Esophagus squamous epithelium (tissue), 5 donors: ENCODE measurements at places on chromosomes 2 and 18. TPM values are rescaled to one million over a fixed set of nuclear protein-coding genes. Genes with fewer than 3 reads are reported as not detected.

Gene CFAP221
- 0.38 TPM for total RNA-seq

Gene CYBRD1
- 5.7 TPM for total RNA-seq

Gene STRN
- 38.4 TPM for total RNA-seq

Gene HOXD4
- not detected for total RNA-seq

Gene PRSS56
- total RNA-seq: not detected

Gene TXNDC2
- total RNA-seq: 0.09 TPM

Gene TUBA3E
- not detected for total RNA-seq

DNA sequence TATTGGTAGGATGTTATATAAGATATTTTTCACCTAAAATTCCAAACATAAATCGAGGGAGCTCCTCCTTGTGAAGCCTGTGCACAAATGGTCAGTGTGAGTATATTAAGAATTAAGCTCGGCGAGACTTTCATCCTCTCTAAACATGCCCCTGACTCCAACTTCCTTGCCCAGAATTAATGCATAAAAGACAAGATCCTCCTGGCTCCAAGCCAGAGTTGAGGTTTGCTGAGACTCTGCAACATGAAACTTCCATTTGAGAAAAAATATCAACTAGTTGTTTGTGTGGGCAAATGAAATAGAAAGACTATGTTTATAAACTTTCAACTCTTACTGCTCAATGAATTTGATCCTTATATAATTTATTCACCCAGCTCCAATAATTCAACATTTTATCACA is 68.1 kb downstream of the CCDC178 start:
- no peaks in the 10 kb centered on the region for H3K27me3 ChIP-seq
- no peak overlapping the region for H3K27ac ChIP-seq
- no peaks in the 10 kb centered on the region for H3K4me1 ChIP-seq

GRCh38 chr2:74618410-74619083 is 29.6 kb downstream of the M1AP start:
- H3K27me3 ChIP-seq: no peaks in the 10 kb centered on the region
- H3K36me3 ChIP-seq: no peaks in the 10 kb centered on the region
- no peaks in the 10 kb centered on the region for H3K4me1 ChIP-seq
- no peak overlapping the region for H3K27ac ChIP-seq

DNA sequence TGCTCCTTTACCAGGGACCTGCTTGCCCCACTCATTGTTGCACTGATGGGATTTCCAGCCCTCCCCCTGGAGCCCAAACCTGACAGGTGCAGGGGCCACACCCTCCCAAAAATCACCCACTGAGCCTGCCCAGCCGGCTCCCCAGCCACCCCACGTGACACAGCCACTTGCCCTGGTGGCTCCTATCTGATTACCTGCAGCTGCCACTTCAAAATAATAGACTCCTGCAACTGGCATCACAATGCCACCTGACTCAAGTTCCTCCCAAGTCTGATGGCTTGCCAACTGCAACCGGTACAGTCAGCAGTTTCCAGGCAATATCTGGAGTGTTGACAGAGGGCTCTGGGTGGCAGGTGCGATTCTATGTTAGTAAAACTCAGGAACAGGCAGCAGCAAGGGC is 66.2 kb downstream of the CRACDL start:
- peak overlapping the region; percentile 87 for H3K27ac ChIP-seq
- no peaks in the 10 kb centered on the region for H3K27me3 ChIP-seq
- no peak for DNase-seq
- H3K4me1 ChIP-seq: peaks cover 77% of the 10 kb centered on the region
- no peaks in the 10 kb centered on the region for H3K36me3 ChIP-seq

GRCh38 chr2:198471291-198471690 is 666.9 kb downstream of the PLCL1 start:
- no peak overlapping the region for H3K27ac ChIP-seq
- no peaks in the 10 kb centered on the region for H3K27me3 ChIP-seq
- no peak for DNase-seq
- H3K36me3 ChIP-seq: no peaks in the 10 kb centered on the region

DNA sequence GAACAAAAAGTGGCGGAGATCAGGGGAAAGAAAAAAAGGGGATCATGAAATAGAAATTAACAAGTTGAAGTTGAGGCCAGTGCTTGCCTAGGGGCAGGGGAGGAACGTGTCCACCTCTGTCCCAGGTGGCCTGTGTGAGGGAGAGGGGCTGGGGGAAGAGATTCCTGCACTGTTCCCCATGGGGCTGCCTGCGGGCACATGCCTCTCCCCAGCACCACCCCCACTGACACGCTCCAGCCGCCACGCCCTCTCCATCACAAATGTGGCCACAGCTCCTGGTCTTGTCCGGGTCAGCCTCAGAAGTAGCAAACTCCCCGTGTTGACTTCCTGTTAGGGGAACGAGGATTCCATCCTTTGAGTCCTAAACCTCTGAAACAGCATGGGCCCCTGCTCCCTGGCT is 161.2 kb downstream of the GLI2 start:
- no peak overlapping the region for H3K27ac ChIP-seq
- no peak overlapping the region for H3K4me3 ChIP-seq
- DNase-seq: no peak
- peaks cover 19% of the 10 kb centered on the region for H3K27me3 ChIP-seq

- H3K36me3 ChIP-seq: no peaks in the 10 kb centered on the region
- DNase-seq: no peak
- H3K4me3 ChIP-seq: no peak overlapping the region
- no peak overlapping the region for H3K27ac ChIP-seq
- peaks cover 20% of the 10 kb centered on the region for H3K4me1 ChIP-seq
- H3K27me3 ChIP-seq: no peaks in the 10 kb centered on the region
Measured at GRCh38 chr18:56570978-56571377, 67.4 kb downstream of the TXNL1 start.

DNA sequence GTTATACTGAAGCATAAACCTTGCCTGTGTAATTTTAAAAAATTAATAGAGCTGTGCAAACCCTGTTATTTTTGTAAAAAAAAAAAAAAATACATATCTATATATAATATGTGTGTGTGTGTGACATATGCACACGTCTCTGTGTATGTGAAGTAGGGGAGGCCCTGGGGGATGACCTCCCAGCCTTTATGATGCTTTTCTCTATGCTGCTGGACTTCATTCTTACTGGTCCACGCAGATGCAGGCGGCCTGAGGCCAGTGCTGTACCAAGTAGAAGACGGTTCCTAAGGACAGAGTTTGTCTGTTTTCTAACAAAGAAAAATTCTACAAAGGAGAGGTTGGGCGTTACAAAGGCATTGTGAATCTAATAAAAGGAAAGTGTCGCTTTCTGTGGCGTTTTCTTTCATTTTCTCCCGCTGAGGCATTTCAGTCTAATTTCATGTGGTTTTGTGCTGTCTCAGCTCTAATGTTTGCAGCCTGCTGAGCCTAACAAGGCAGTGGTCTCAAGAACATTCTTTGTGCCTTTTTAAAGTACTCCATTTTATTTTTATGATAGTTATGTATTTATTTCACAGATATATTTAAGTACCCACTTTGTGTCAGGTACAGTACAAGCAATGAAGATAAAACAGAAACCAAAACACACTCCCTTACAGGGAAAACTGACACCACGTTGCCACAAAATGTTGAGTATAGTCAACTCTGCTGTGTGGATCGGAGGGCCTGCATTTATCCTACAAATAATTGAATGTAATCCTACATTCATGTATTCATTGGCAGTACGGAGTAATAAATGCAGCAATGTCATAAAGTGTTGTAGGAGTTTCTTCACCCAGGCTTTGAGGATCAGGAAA is 118.0 kb downstream of the RAB3GAP1 start:
- H3K4me3 ChIP-seq: no peak overlapping the region
- H3K27ac ChIP-seq: no peak overlapping the region
- H3K4me1 ChIP-seq: no peaks in the 10 kb centered on the region
- DNase-seq: no peak

GRCh38 chr18:37787452-37787851 is 221.9 kb upstream of the CELF4 start:
- no peak overlapping the region for H3K4me3 ChIP-seq
- no peak overlapping the region for H3K27ac ChIP-seq
- no peaks in the 10 kb centered on the region for H3K4me1 ChIP-seq
- H3K27me3 ChIP-seq: no peaks in the 10 kb centered on the region
- no peak for DNase-seq

DNA sequence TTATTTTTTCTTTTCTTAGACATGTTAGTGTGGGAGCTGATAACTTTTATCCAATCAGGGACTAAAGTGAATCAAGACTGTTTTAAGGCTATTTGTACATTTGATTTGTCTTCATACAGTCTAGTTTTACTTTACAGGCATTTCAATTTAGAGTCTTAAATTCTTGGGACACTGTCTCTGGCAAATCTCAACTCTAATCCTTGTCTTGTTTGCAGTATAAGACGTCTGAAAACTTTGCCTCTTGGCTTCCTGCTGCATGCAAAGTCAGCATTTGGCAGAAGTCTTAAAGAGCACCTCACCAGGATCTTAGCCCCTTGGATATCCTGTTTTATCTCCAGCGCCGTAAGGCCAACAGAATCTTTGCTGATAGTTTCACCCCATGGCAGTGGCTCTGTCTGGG is 30.3 kb downstream of the SPOPL start:
- H3K27me3 ChIP-seq: no peaks in the 10 kb centered on the region
- H3K36me3 ChIP-seq: no peaks in the 10 kb centered on the region
- DNase-seq: no peak
- H3K27ac ChIP-seq: no peak overlapping the region
- no peak overlapping the region for H3K4me3 ChIP-seq
- peaks cover 2% of the 10 kb centered on the region for H3K4me1 ChIP-seq

DNA sequence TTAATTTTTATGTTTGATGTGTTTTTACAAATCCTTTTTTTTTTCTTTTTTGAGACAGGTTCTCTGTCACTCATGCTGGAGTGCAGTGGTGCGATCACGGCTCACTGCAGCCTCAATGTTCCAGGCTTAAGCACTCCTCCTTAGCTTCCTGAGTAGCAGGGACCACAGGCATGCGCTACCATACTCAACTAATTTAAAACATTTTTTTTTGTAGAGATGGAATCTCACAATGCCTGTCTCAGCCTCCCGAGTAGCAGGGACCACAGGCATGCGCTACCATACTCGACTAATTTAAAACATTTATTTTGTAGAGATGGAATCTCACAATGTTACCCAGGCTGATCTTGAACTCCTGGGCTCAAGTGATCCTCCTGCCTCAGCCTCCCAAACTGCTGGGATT is 3.2 kb downstream of the NOTO start:
- no peaks in the 10 kb centered on the region for H3K36me3 ChIP-seq
- H3K27ac ChIP-seq: no peak overlapping the region
- DNase-seq: no peak
- H3K4me1 ChIP-seq: peaks cover 10% of the 10 kb centered on the region

DNA sequence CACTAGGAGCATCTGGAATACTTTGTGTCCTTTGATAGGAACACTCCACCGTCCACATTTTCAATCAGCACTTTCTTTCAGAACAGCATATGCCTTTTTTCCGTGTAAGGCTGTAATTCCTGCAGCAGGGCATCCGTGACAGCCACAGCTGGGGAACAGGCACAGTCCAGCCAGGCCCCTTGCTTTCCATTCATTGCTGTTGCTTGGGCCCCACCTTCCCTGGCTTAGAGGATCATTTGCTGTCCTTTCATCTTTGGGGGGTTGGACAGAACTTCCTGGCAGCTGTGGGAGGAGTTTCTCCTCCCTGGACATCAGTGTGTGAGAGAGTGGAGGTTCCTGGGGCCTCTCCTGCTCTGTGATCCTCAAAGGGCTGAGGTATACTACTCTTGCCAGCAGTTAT is 49.7 kb upstream of the ITM2C start:
- no peak overlapping the region for H3K4me3 ChIP-seq
- no peak overlapping the region for H3K27ac ChIP-seq
- H3K36me3 ChIP-seq: no peaks in the 10 kb centered on the region
- H3K4me1 ChIP-seq: no peaks in the 10 kb centered on the region

- peak overlapping the region; percentile 93 for H3K27ac ChIP-seq
- peaks cover 37% of the 10 kb centered on the region for H3K4me1 ChIP-seq
- H3K36me3 ChIP-seq: no peaks in the 10 kb centered on the region
- peak overlapping the region; percentile 77 for H3K4me3 ChIP-seq
Measured at GRCh38 chr2:47782381-47782670, 619 bp upstream of the MSH6 start.

DNA sequence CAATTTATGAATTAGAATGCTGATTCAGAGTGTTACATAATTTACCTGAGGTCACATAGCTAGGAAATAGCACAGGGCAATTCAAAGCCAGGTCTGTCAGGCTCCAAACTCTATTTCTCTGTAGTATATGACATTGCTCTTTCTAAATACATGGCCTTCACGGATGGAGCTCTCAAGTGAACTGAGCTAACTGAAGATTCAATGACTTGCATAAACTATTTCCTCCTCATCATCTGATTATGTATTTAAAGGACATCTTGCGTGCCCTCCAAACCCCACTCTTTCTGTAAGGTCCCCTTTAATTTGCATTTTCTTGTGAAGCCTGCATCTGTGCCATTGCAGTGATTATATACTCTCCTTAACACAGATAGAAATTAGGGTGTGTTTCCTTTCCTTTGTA is 537.4 kb upstream of the VRK2 start:
- no peaks in the 10 kb centered on the region for H3K27me3 ChIP-seq
- H3K4me3 ChIP-seq: no peak overlapping the region
- no peaks in the 10 kb centered on the region for H3K4me1 ChIP-seq
- no peak overlapping the region for H3K27ac ChIP-seq

DNA sequence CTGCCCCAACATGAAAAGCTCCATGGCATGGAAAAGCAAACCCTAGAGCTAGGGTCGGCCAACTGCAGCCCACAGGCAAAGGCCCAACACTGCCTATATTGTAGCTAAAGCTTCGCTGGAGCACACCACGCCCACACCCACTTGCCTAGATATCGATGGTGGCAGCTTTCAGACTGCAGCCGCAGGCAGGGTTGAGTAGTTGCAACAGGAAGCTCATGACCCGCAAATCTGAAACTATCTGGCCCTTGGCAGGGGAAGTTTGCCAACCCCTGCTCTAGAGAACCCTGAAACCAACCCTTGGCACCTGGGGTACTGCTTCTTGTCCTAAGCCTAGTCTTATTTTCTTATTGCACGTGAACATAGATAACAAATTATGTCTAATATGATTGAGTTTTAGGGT is 250.0 kb downstream of the SOX11 start:
- no peak overlapping the region for H3K27ac ChIP-seq
- no peaks in the 10 kb centered on the region for H3K36me3 ChIP-seq
- no peaks in the 10 kb centered on the region for H3K4me1 ChIP-seq
- no peaks in the 10 kb centered on the region for H3K27me3 ChIP-seq

DNA sequence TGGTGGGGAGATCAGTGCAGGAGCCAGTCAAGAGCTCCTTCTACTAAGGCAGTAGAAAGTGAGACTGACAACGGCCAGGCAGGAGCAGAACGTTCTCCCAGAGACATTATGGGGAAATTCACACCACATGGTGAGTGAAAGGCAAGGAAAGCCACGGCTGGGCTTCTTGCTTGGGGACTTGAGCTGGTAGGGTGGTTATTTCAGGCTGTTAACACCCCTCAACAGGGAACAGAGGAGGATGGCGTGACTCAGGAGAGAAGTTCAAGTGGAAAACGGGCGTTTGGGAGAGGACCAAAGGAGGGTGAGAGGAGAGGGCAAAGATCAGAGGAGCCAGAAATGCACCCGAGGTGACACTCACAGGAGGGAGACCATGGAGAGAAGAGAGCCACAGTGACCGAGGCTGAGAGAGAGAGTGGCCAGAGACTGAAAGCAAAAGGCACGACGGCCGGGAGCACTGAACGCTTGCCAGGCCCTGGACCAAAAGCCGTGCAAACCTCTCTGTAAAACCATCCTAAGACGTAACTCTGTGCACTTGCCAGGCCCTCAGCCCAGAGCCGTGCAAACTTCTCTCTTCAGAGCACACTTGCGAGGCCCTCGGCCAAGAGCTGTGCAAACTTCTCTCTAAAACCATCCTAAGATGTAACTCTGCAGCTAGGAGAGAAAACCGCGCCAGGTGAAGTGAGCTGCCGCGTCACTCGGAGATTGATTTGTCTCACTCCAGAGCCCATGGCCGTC is 7.7 kb downstream of the TPO start:
- no peak overlapping the region for H3K27ac ChIP-seq
- no peaks in the 10 kb centered on the region for H3K36me3 ChIP-seq
- H3K4me1 ChIP-seq: no peaks in the 10 kb centered on the region
- DNase-seq: no peak
